ENCODE measurements at places on chromosomes 2 and 18.

DNA sequence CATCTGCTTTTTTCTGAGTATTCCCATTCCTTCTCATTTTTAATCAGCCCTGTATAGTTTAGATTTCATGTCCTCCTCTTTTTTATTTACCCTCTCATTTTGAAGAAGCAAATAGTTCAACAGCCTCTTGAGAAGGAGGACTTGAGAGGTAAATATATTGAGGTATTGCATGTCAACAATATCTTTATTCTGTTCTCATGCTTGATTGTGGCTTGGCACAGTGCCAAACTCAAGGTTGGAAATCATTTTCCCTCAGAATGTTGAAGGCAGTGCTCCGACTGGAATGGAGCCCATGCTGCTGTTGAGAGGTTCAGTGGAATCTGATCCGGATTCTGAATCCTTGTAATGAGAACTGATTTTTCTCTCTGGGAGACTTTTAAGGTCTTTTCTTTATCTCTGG is 31.0 kb upstream of the GALNT3 start:
- no peak for DNase-seq

- no peak for DNase-seq
Observed at GRCh38 chr2:201974171-201975100, 59.2 kb upstream of the FZD7 start.

GRCh38 chr18:60898111-60898510 is 435.1 kb upstream of the CDH20 start:
- no peak for DNase-seq

- no peak for DNase-seq
Observed at GRCh38 chr2:6926071-6926732, 9.0 kb downstream of the RNF144A start.

DNA sequence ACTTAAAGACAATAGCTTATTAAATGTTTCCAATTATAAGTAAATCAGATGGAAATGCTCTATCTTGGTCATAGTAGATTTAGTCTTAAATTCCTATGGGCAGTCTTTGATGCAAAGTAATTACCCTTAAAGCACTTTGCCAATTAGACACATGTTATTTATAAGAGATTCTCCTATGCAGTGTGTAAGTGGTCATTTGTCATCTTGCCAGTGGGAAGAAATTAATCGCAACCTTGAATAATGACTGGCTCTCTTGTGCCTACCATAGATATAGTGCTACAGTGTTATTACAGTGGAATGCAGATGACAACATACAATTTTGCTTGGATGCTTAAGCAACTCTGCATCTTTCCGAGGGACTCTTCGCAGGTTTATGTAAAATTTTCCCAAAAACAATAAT is 311.0 kb upstream of the THUMPD2 start:
- DNase-seq: no peak

DNA sequence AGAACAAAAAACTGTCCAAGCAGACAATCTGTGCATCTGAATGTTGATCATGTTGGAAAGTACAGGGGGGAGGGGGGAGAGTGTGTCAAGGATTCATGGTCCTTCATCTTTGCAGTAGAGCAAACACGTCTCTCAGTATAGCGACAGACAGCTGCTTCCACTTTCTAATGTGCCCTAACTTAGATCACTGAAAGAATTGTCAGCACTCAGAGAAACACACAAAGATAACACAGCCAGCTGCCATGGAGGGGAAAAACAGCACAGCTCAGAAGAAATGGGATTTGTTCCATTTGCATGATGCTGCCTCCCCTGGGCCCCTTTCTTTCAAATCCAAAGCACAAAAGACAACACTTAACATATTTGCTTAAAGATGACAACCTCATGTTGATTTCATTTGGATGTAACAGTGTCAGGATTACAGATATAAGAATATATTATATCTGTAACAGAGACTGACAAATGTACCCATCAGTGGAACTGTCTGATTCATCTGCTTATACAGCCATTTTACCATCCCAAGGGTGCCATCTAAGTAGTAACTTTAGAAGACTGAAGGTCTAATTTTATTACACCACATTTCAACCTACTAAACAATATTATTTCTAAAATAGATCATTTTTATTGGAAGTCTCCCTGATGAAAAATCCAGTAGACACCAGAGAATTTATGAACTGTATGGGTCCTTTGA is 17.7 kb downstream of the FIGN start:
- DNase-seq: no peak

GRCh38 chr2:33033606-33034081 is 86.9 kb downstream of the LTBP1 start:
- DNase-seq: peak; percentile 75

GRCh38 chr2:45178854-45179253 is 169.6 kb upstream of the SIX2 start:
- DNase-seq: peak; percentile 43

- DNase-seq: no peak
Observed at GRCh38 chr18:30696201-30696600, 346.3 kb downstream of the DSC3 start.

- no peak for DNase-seq
Observed at GRCh38 chr2:76895469-76895868, 626.7 kb downstream of the LRRTM4 start.

GRCh38 chr18:3069671-3070433 is 56.9 kb upstream of the LPIN2 start:
- DNase-seq: no peak

GRCh38 chr2:65392609-65393008 is 39.8 kb downstream of the SPRED2 start:
- DNase-seq: no peak

- DNase-seq: no peak
Observed at GRCh38 chr2:85593023-85593422, 2.5 kb upstream of the RNF181 start.

DNA sequence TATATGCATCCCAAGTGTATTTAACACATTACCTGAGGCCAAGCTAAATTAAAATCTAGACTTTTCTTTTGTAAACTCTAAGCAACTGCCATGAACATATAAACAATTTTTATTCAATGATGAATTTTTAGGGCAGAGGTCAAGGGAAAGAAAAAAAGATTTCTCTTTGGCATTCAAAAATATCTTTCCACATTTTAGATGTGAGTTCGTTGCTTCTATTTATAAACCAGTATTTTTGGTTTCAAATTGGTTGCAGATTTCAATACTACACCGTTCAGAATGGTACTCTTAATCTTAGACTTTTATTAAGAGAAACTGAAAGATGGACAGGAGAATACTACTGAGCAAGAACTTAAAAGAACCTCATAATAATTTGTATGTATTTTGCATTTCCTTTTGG is 293.6 kb upstream of the CCDC68 start:
- no peak for DNase-seq

DNA sequence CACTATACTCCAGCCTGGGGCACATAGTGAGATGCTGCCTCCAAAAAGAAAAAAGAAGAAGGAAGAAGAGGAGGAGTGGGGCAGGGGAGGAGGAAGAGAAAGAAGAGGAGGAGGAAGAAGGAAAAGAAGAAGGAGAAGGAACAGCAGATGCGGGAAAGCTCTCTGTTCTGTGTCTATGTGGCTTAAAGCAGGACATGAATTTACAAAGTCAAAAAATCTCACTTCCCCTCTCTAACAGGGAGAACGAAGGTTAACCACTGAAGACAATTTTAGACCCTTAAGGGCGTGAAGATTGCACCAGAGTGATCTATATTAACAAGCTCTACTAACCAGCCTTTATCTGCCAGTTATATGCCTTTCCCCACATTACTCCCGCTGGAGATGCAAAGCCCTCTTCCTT is 258.9 kb downstream of the METTL4 start:
- DNase-seq: no peak

GRCh38 chr18:59114160-59114559 is 25.5 kb upstream of the SEC11C start:
- DNase-seq: no peak

DNA sequence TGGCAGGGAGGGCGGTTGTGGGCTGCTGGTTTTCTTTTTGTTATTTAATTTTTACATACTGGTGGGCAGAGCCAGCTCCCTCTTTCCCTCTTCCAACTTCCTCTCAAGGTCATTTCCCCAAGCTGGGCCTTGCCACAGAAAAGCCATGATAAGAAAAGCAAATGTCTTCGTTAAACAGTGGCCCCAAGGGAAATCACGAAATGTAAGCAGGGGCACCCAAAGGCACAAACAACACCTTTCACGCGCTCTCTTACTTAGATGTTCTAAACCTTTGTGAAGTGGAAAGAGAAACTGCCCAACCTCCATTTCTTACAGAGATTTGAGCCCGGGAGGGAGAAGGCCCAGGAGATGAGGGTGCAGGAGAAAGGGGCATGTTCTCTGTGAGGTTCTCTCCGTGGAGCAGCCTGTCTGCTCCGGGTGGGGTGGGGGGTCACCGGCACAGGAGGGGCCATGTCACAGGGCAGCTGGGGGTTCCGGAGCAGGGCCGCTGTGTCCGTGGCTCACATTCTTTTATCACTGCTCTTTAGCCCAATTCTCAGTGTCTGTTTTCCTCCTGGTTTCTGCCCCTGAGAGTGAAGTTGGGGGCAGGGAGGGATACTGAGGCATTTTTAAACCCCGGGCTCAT is 190.7 kb upstream of the GATA6 start:
- DNase-seq: no peak

DNA sequence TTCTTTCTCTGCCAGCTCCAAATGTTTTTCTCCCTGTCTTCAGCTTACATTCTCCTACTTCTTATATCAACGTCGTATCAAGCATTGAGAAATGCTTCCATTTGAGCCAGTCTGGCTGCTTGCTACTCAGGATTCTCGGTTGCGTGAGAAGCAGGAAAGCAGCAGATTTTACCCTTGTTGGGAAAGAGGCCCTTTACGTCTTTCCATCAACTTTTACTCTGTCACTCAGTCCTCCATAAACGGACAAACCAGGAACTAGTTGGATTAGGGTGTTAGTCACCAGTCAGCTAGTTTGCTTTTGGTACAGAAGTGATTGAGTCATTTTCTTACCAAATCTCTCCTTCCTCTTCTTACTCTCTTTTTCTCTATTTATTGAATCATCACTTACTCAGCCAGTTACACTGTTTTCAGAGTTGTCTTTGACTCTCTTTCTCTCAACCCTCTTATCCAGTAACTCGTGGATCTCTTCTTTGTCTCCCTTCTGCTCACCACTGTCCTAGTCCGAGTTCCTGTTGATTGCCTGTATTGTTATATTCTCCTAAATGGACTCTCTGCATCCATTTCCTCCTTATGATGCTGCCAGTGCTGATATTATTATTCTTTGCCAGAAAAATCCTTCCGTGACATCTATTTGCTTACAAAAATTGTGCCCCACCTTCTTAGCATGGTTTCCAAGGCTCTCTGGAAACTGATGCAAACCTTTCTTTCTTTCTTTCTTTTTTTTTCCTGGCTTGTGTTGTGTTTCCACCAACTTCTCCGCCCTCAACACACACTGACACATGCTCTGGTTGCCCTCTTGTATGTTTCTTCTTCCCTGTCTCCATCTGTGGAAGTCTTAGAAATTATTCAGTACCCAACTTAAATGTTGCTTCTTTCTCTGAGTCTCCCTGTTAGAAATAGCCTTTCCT is 61.5 kb downstream of the VRK2 start:
- no peak for DNase-seq

- no peak for DNase-seq
Observed at GRCh38 chr2:218980735-218981389, 4.1 kb downstream of the FEV start.

DNA sequence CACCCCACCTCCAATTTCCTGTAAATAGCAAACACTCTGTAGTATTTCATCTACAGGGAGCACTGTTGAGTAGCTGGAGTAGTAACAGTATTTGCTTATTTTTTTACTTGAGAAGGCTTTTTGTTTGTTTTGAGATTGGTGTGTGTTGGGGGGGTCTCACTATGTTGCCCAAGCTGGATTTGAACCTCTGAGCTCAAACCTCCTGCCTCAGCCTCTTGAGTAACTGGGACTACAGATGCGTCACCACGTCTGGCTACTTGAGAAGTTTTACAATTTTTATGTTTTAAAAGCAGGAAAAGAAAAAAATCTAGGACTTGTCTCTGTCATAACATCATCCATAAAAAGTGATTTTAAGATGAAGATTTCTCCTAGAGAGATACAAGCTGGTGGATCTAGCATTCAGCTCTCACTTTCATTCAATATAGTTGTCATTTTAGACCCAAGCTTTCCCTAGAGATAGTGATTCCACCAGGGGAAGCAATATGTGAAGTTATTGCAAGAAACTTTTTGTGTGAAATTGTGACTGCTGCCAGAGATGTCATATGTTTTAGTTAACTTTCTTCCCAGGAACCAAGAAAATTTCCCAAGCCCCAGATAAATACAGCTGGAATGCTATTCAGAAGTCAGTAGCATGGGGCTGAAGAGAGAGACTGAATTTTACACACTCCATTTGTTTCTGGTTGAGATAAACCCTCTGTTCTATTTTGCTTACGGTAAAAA is 60.2 kb upstream of the MAP4K3 start:
- DNase-seq: peak; percentile 76

GRCh38 chr2:71938659-71939587 is 208.7 kb downstream of the CYP26B1 start:
- DNase-seq: no peak

DNA sequence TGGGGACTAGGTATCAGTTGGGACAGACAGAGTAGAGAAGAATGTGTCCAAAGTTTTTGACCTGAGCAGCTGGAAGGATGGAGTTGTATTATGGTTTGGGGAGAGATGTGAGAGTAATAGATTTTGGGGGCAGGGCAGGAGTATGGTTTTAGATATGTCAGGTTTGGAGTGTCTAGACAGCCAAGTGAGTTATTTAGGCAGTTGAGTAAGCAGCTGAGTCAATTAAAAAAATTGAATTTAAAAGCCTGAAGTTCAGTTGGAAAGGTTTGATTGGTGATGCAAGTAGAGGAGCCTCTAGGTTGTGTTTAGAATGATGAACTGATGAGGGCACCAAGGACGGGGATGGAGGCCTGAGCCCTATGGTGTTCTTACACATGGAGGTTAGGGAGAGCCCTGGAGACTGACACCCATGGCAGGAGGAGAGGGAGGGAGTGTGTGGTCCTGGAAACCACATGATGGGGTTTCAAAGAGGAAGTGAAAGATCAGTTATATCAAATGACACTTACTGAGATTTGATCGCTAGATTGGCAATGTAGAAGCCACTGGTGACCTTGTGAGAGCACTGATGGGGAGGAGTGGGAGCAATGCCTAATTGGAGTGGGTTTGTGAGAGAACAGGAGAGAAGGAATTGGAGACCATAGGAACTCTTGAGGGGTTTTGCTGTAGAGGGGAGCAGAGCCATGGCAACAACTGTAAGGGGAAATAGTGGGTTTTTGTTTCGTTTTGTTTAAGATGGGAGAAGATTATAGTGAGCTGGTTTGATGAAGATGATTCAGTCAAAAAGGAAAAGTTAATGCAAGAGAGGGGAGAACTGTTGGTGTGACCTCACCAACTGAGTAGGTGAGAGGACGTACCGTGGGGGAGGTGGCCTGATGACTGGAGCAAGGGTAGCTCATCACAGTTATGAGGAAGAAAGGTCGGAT is 10.3 kb downstream of the ITGA6 start:
- no peak for DNase-seq

DNA sequence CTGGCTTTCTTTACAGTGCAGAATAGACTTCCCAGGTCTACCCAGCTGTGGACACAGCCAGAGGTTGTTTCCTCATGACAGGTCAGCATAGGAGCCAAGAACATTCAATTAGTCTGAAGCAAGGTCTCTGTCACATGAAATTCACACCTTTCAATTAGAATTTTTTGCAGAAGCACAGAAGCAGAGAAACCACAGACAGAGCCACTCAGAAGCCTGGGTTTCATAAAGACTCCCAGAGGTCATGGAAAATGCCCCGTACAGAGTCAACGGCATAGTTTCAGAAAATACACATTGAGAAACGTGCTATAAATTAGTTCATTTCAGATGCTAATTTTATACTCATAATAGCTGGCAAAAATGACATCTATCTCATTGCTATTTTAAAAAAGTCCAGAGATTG is 87.0 kb upstream of the TMEM200C start:
- no peak for DNase-seq
